Activated T-cell treated with anti-CD3 and anti-CD28 coated beads, Interleukin-2, amount 50 U/mL, for 4 hours (primary cell): ENCODE measurements at places on chromosomes 2 and 18. TPM values are rescaled to one million over a fixed set of nuclear protein-coding genes. Genes with fewer than 3 reads are reported as not detected.

Gene TSPYL6
- total RNA-seq = not detected

Gene ERBB4
- not detected for total RNA-seq

Gene CACNB4
- 0.15 TPM for total RNA-seq

GRCh38 chr2:37619959-37620300, 51.5 kb downstream of the CDC42EP3 start:
- DNase-seq = no peak

GRCh38 chr2:35114765-35115164, 1240.8 kb upstream of the CRIM1 start:
- no peak for DNase-seq

GRCh38 chr2:12534646-12535263, 182.0 kb upstream of the TRIB2 start:
- DNase-seq = no peak

GRCh38 chr2:38033646-38034045, 42.3 kb downstream of the CYP1B1 start:
- no peak for DNase-seq

- no peak for DNase-seq
These were observed 448.1 kb upstream of the VRK2 start for GRCh38 chr2:57598551-57598950.

DNA sequence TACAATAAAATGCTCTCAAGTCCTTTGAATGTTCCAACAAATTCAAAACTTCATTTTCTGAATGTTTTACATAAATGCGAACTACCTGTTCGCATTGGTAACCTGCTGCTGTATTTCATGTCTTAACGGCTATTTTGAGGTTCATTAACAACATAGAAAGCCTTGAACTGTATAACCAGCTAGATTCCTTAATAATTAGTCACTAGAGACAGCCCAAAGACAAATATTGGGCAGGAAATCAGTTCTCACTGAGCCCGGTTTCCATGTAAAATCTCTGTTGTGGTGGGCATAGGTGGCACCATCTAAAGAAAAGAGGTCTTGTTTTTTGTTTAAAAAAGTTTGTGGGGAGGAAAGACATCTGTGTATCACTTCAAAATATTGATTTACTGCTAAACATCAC, 29.2 kb downstream of the PDIA6 start:
- no peak for DNase-seq

DNA sequence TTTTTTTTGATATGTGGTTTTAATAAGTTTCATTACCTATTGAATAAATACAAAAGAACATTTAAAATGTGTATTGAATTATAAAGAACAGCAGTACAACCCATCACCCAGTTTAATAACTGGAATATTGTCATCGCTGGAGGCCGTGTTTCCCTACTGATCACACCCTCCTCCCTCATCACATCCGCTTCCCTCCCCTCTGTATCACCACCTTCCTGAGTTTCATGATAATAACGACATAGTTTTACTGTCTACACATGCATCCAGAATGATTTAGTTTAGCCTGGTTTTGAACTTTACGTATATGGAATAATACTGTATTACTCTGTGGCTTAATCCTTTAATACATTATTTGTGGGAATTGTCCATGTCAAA, 2.1 kb downstream of the SERPINB8 start:
- DNase-seq = no peak

DNA sequence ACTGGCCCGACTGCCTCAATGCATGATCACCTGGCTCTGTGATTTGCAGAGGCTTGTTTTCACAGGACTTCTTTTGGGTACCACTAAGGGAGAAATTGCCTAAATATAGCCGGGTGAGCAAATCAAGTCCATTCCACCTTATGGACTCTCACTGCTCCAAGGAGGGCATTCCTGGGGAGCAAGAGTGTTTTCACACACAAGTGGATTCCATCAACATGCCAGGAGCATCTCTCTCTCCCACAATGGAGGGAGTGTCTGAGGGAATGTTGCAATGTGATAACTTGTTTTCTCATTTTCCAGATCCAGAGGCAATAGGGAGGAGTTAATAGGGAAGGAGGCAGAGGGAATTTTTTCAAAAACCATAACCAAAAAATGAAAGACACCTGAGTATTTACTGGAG, 250.7 kb downstream of the SATB2 start:
- DNase-seq = no peak

GRCh38 chr2:20999906-21000645, 43.8 kb downstream of the APOB start:
- DNase-seq = no peak

- peak; percentile 66 for DNase-seq
These were observed 548 bp downstream of the KANSL3 start for GRCh38 chr2:96637385-96638143.

DNA sequence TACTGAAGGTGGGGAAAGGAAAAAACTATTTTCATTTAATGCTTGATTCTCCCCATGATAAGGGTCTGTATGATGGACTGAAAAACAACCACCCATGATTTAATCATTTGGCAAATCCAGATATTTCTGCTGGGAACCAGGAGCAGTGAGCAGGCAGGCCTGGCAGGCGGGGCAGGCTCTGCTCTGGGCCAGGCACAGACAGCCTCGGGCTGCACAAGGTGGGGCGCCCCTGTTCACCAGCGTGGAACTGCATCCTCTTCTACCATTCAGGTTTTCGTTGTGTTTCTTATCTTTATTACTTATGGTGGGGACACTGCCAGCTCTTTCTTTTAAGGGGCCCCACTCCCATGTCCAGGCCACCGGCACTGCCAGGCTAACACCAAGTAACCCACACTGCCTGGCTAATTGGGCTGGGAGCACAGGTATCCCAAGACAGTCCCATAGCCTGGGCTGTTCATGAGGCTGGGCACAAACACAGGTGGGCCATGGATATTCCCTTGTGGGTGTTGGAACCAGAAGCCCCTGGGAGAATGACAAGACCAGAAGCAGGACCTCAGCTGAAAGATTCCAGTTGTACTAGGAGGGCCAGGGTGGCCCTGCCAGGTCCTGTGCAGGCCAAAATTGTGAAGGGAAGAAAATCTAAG, 57.1 kb upstream of the RALBP1 start:
- no peak for DNase-seq

DNA sequence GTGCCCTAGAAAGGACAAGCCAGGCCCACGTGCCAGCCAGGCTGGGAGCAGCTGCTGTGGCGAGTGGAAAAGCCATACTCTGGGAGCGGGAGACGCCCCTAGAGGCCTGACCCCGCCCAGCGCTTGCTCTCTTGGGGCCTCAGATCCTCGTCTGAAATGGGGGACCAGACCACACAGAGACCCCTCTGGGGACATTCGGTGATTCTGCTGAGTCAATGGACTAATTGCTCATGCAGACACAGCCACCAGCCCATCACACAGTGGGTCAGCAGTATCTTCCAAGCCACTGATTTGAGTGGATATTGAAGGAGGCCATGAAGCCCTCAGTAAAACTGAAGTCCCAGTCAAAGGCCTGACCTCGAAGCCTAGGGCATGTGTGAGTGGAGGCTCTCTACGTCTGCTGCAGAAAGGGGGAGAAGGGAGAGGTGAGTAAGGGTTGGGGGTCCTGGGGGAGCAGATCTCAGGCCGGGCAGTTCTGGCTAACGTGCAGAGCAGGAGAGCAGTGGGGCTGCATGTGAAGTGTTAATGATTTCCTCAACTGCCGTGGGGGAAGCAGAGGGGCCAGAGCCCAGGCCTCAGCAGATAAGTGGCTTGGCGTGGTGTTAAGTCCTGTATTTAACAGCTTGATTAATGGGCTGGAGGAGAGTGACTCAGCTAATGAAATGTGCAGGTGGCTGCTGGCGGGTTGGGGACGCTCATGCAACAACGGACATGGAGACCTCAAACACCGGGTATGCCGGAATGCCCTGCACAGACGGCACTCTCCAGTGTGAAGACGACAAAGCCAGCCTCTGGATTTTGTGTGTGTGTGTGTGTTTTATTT, 104.4 kb upstream of the TWIST2 start:
- no peak for DNase-seq
